ENCODE measurements at places on chromosomes 2 and 18.

- no peak for DNase-seq
Measured at GRCh38 chr2:38806015-38806732, 28.2 kb downstream of the GEMIN6 start.

DNA sequence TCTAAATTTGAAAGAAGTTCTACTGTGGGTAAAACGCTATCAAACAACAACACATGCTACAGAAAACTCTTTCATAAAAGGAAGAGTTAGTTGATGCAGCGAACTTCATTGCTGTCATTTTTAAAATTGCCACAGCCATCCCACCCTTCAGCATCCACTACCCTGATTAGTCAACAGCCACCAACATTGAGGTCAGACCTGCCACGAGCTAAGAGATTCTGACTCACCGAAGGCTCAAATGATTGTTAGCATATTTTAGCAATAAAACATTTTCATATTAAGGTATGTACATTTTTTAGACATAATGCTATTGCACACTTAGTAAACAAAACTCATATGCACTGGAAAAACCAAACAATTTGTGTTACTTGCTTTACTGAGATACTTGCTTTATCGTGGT lies 347.1 kb downstream of the CLIP4 start:
- no peak for DNase-seq

GRCh38 chr18:75378376-75379315 lies 48.9 kb downstream of the SMIM21 start:
- DNase-seq, result no peak

DNA sequence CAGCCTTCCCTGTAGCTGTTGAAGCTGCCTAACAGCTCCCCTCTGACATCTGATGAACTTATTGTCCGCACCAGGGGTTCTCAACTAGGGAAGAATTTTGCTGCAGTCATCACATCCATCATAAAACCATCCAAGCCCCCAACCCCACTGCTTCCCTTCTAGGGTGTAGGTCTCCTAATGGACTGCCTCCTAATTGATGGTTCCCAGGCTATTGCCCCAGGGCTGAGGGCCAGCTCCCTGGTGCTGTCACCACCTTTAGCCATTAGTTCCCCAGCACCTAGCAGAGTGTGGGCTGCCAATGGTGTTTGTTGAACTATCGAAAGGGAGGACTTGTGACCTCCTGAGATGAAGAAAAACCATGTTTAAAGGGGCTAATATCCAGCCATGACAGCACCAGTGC lies 125.9 kb downstream of the NCKAP5 start:
- no peak for DNase-seq

GRCh38 chr2:235670974-235671787 lies 177.3 kb downstream of the AGAP1 start:
- DNase-seq, result no peak

DNA sequence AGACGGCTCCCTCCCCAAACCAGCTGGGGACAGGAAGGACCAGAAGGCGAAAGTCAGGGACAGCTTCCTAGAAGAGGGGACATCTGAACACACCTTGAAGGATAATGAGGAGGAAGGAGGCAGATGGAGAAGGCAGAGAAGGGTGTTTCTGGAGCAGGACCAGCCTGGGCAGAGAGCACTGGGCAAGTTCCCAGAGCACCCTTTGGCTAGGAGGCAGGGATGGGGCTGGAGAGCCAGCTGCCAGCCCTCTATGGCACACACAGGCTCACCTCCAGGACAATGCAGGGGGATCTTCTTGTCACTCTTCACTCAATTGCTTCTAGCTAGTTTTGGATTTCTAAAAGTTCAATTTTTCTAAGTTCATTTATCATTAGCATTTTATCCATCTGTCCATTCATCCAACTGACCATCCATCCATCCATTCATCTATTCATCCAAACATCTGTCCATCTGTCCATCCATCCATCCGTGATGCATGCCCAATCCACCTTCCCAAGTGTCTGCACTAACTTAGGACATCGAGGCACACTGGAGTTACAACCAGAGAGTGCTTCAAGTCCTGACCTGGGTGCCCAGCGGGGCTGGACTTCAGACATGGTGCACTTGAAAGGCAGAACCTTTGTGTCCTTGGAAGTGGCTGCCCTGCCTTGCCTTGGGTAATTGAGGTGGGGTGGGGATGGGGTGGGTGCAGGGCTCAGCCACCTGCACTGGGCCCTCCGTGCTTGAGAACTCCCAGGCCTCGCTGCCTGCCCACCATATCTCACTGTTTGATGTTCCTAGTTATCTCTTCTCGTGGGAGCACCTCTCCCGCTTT lies 42.5 kb downstream of the INHBB start:
- DNase-seq, result no peak

- no peak for DNase-seq
Measured at GRCh38 chr2:66840321-66841002, 405.5 kb downstream of the MEIS1 start.

DNA sequence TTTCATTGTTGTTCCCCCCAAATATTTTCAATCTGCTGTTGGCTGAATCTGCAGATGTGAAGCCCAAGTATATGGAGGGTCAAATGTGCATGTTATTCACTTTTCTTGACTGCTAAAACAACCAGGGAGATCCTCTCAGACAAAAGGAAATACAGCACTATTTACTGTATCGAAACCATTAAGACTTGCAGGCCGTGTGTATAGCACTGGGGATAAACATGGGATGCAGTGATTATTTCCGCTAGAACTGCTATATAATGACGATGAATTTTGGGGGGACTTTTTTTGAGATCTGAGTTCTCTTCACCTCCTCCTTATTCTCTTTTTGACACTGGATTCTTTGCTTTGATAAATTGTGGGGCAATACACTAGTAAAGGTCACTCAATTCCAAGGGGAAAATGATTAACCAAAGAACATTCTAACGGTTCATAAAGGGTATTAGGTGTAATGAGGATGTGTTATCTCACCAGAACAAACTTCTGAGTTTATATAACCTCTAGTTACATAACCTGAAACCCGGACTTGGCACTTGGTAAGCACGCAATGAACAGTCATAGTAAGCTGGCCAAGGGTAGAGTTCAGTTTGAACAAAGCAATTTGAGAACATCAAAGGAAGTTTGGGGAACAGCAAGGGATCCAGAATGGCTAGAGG lies 3.5 kb upstream of the UGT1A1 start:
- no peak for DNase-seq

GRCh38 chr2:506866-507265 lies 170.3 kb downstream of the TMEM18 start:
- no peak for DNase-seq

- no peak for DNase-seq
Measured at GRCh38 chr2:121555008-121555407, 24.3 kb downstream of the RNU4ATAC start.

DNA sequence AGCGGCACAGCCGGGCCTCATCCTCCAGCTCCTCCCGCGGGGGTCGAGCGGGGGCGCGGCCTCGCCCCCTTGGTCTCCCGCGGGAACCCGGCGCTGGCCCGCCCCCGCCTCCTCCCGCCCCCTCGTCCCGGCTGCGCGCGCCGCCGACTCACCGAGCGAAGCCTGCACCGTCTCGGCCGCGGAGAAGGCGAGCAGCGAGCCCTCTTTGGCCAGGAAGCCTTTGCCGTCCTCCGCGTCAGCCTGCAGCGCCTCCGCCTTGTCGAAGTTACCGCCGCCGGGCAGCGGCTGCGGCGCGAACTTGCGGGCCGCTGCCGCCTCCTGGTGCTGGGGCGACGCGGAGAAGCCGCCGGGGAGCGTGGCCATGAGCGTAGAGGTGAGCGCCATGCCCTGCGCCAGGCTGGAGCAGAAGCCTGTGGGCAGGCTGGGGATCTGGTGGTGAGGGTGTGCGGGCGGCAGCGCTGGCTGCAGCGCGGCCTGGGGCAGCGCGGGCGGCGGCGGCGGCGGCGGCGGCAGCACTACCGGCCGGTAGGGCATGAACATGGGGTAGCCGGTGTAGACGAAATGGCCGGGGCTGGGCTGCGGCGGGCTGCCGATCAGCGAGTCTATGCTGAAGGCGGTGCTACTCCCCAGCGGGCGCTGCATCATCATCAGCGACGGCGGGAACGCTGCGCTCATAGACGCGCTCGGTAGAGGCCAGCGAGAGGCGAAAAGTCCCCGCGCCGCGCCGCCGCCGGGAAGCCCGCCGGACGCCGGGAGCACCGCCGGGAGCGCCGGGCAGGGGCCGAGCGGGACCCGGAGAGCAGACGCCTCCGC lies 683 bp downstream of the GBX2 start:
- DNase-seq, result no peak

Data from CD4-positive, alpha-beta T cell treated with Interleukin-17A for 1 hour (primary cell).